ENCODE measurements at places on chromosomes 2 and 18.

DNA sequence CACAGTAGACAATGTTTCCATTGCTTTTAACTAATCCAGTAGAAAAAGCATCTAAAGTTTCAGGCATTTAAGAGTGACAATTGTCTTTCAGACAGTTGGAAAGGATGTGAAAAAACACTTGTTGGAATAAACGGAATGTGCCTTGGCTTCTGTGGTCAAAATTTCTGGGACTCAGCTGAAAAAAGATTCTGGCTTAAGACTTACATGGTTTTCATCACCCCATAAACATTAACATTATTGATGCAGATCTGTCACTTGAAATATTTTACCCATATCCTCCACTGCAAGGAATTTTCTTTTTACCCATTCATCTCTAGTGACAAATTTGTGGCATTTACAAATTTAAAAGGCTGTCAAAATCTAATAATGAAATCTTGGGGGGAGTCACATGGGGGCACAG is 166.0 kb downstream of the SRBD1 start:
- no peak for DNase-seq

DNA sequence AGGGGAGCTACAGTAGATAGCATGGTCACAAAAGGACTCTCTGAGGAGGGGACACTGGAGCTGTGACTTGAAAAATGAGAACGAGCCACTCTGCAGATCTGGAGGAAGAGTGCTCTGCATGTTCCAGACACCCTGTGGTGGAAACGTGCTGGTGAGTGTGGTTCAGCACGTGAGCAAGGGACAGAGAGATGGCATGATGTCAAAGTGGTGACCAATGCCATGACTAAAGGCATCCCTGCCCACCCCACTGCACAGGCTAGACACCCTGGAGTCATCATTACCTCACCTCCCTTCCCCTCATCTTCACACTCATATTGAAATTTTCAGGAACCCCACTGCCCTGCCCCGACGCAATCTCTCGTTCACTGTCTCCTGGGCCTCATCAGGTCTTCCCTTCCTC is 56.5 kb downstream of the SLC4A5 start:
- no peak for DNase-seq

GRCh38 chr18:47296462-47296861 is 45.0 kb upstream of the SKOR2 start:
- DNase-seq, result peak; percentile 26

DNA sequence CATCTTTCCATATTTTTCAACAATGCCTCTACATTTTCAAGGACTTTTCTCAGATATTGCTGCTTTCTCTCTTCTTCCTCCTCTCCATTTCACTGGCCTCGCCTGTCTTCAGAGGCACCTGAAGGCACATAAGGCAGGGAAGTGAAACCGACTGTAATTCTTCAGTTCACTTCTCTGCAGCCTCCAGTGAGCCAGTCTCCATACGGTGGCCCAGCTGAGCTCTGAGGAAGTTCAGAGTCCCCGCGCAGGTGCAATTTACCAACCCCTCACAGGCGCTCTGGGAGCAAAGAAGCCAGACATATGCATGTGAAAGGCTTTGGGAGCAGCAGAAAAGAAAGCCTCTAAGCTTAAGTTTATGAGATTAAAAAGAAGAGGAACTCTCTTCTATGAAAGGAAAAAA is 12.4 kb downstream of the KLHL14 start:
- DNase-seq, result peak; percentile 83

DNA sequence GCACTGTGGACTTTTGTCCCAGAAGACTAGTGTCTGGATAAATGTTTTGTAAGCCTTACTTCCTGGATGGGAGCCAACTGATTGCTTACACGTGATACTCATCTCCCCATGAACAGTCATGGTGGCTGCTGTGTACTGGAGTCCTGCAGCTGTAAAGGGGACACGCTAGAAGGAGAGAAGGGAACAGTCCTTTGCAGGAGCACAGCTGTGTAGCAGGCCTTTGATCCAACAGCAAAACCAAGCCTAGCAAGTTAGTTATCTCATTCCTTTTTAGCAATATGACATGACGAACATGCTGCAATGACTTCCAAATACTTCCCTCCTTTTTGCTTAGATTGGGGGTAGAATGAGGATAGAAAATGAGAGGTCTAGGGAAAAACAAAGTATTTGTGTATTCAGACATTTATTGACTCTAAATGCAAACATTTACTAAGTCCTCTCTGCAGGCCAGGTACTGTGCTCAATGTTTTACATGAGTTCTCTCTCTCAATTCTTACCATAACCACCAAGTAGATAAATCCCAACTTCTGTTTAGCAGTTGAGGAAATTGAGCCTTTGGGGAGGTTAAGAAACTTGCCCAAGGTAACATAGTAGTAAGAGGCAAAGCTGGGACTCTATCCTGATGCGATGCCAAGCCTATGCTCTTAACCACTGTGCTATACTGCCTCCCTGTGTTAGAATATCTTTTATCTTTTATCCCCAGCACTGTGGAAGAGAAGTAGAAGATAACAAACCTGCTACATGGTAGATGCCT is 55.4 kb upstream of the CD28 start:
- peak; percentile 31 for DNase-seq

- no peak for DNase-seq
Measured at GRCh38 chr2:233090879-233091278, 30.7 kb downstream of the INPP5D start.

GRCh38 chr2:213251618-213252017 is 32.6 kb upstream of the SPAG16 start:
- DNase-seq, result no peak

- no peak for DNase-seq
Measured at GRCh38 chr2:133130548-133131246, 437.6 kb downstream of the NCKAP5 start.

GRCh38 chr2:55092439-55092838 is 42.2 kb upstream of the RTN4 start:
- DNase-seq, result no peak

DNA sequence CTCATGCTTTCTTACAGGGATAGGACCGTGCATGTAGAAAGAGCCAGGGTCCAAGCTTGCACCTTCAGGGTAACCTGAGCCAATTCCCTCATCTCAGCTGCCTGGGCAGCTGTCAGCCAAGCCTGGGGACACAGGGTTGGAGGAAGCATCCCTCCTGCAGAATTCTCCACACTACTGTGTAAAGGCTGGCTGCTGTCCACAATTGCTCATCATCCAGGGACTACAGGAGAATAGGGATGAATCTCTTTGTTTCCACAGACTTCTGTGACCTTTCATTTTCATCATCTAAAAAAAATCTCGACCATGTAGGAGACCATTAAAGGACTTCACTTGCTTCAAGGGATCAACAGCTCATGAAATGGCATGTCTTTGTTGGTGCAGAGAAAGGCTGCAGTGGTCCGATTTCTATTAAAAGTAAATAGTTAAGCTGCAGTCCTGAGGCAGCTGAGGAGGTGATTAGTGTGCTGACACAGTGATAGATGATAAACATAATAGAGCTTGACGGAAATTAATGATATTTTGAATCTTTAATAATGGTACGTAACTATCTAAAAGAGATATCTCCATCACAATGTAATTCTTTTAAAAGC is 74.4 kb upstream of the COPS8 start:
- DNase-seq, result no peak

GRCh38 chr2:49714454-49714853 is 560.1 kb upstream of the FSHR start:
- DNase-seq, result no peak

DNA sequence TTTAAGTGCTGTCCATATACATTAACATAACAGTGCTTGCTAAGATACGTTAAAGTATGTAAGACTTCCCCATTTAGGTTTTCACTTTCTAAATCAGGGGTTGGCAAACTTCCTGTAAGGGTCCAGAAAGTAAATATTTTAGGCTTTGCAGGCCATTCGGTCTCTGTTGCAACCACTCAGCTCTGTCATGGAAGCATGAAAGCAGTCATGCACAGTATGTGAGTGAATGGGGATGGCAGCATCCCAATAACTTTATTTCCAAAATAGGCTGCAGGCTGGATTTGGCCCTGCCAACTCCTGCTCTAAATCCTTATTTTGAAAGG is 128.7 kb downstream of the PLA2R1 start:
- DNase-seq, result no peak

DNA sequence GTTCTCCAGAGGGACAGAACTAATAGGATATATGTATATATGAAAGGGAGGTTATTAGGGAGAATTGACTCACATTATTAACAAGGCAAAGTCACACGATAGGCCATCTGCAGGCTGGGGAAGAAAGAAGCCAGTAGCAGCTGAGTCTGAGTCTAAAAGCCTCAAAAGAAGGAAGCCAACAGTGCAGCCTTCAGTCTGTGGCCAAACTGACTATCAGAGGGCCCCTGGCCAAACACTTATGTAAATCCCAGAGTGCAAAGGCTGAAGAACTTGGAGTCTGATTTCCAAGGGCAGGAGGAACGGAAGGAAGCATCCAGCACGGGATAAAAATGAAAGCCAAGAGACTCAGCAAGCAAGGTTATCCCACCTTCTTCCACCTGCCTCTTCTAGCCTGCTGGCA is 108.0 kb upstream of the LDLRAD4 start:
- DNase-seq, result no peak

GRCh38 chr2:8525582-8526402 is 156.1 kb upstream of the ID2 start:
- DNase-seq, result no peak

- DNase-seq, result no peak
Measured at GRCh38 chr18:1012775-1013174, 108.1 kb downstream of the ADCYAP1 start.

GRCh38 chr2:159201360-159202063 is 85.0 kb downstream of the WDSUB1 start:
- no peak for DNase-seq

GRCh38 chr2:142048581-142048980 is 82.2 kb downstream of the LRP1B start:
- no peak for DNase-seq

Data from DND-41 (cell line).